ENCODE measurements at places on chromosomes 12 and 14.
A peak's percentile ranks its signal among the peaks of the same experiment; 100 is the strongest.

DNA sequence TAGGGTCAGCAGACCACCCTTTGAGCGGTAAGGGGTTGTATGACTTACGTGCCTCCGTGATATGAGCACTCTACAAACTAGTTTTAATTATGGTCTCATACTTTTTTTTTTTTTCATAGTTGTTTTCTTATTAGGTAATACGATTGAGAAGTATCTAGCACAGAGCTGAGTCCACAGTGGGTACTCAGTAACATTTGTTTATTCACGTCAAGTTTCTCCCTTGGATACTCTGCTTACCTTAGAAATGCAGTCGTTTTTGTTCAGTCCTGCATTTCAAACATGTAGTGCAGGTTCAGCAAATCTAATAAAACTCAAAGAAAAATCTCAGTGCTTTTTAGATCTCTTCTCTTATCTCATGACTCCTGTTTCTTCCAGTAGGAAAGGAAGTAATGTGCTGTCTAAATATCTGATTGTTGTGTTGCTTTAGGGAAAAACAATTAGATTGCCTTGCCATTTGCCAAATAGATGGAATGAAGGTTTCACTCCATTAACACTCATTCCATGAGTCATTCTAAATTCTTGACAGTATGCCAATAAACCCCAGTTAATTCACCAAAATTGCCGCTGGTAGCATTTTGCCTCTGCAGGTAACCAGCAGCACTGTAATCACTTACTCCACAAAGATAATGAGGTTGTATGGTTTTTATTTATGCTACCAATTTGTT is 118.9 kb downstream of the PTCSC3 start:
- DNase-seq: no peak

DNA sequence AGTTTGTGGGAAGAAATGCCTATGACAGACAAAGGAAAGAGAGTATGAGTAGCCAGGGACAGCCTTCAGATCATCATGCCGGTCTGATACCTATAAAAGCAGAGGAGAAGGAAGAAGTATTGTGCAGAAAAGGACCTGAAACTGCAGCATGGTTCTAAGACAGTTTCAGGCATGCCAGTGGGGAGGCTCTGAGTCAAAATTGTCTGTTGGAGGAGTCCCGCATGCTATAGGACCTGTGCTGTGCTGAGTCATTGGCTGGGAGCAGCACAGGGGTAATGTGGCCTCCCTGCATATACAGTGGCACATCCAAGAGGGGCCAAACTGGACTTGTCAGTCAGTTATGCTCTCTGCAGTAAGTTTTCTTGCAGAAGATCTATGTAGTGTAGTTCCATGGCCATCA is 40.7 kb downstream of the NEUROD4 start:
- no peak for DNase-seq

- DNase-seq: peak; percentile 53
Measured at GRCh38 chr12:11765817-11766794, 116.6 kb downstream of the ETV6 start.

DNA sequence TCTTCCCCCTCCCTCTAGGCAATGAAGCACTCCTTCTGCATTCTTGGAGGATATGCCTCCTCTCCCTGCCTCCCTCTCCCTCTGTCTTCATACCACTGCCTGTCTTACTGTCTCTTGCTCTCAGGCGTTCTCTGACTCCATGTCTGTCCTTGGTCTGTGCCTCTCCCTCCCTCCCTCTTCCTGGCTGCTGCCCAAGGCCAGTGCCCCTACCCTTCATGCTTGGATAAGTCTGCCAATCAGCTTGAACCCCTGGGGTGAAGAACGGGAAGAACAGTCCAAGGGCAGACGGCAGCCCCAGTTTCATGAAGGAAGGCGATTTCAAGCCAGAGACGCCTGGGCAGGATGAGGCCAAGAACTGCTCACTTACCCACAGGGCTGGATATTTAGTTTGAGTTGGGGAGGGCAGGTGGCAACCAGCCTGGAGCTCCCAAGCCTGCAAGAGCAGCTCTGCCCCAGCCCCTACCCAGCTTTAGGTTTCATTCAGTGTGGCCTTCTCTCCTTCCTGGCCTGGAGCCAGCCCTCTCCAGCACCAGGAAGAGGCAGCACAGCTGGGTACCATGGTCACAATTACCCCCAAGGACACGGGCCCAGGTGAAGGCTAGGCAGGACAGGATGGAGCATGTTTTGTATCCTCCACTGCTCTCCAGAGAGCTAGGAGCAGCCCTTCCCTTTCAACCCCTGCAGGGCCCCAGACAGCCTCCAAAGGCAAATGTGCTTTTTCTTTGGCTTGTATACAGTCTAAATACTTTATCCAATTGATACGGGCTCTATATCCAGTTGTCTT is 35.8 kb upstream of the LTBP2 start:
- DNase-seq: no peak

- DNase-seq: no peak
Measured at GRCh38 chr12:102726686-102727085, 190.4 kb downstream of the PAH start.

DNA sequence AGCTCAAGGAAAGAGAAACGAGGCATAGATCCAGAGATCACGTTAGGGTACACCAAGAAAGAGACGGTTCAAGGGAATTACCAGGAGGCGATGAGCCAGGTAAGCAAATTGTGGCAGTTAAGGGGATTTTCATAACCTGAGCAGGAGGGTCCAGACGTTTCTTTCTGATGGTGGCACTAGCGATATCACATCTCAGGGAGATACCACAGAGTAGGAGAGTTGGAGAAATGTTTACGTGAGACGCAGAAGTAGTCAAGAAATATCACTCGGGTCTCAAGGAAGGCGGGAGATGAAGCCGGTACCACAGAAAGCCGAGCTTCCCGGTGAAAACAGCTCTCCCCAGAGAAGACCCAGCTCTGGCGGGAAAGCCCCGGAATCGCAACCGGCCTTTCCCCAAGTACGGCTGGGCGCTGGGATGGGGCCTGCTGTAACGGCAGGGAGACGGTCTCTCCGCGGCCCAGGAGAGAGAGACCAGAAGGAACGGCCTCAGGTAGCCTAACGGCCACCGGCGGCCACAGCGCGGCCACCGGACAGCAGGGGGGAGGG is 485 bp downstream of the SENP1 start:
- DNase-seq: peak; percentile 39

- no peak for DNase-seq
Measured at GRCh38 chr12:104064842-104065427, 604 bp downstream of the HCFC2 start.

DNA sequence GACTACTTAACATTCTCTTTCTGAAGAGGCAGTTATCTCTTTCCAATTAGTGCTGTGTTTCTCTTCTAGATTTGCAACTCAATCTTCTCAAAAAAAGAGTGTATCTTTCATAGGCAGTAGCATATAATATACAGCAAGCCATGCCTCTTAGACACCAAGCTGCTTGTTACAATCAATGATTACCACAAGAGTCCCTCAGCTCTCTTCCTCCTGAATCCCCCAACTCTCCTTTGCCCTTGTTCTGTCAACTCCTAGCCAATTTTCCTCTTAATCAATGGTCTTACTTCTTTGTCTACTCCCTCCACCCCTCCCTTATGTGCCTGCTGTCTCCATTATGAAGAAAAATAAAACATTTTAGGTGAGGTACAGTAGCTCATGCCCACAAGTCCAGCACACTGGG is 2.6 kb downstream of the TMTC1 start:
- no peak for DNase-seq

- no peak for DNase-seq
Measured at GRCh38 chr14:97851428-97851995, 1054.3 kb downstream of the VRK1 start.
